ENCODE measurements at places on chromosomes 7 and 10.

GRCh38 chr7:19674266-19674960 lies 34.4 kb downstream of the POLR1F start:
- DNase-seq = peak; percentile 16

DNA sequence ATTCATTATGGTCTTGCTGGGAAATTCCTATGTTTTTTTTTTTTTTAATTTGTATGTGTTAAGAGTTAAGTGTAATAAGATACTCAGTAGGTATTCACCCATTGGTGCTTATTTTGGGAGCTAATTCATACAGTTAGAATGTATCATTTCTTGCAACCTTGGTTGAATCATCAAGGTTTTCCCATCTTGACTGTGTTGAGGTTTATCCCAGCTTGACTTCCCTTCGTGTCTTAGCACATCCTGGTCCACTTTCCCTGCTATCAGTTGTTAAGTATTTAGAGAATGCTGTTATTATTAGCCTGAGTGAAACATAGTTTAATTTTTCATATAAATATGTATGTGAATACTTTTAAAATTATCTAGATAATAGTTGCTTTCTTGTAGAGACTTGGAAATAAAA lies 20.8 kb downstream of the RALA start:
- DNase-seq = peak; percentile 45

- DNase-seq = no peak
These were observed 122.8 kb downstream of the THSD7A start for GRCh38 chr7:11709196-11709595.

DNA sequence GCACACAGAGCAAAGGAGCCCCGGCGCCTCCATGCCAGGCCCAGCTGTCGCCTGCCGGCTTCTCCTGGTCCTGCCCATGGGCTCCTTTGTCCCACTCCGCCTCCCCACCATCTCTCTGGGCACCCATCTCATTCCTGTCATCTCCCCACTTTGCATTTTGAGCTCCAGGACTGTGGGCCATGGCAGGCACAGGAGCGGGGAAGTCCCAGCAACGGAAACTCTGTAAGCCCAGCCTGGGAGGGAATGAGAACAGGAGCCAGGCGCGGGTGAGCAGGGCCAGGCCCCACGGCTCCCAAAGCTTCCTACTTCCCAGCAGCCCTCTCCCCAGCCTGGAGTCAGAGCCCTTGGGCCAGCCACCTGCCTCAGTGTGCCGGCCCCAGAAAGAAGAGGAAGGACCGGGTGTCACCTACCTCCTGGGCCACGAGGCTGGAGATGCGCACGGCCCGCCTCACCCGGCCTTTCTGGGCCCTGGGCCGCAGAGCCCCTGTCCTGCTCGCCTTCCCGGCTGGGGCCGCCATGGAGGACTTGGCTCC lies 23.1 kb downstream of the KCNH2 start:
- DNase-seq = no peak

- DNase-seq = no peak
These were observed 7.3 kb downstream of the ASB13 start for GRCh38 chr10:5658871-5659618.

DNA sequence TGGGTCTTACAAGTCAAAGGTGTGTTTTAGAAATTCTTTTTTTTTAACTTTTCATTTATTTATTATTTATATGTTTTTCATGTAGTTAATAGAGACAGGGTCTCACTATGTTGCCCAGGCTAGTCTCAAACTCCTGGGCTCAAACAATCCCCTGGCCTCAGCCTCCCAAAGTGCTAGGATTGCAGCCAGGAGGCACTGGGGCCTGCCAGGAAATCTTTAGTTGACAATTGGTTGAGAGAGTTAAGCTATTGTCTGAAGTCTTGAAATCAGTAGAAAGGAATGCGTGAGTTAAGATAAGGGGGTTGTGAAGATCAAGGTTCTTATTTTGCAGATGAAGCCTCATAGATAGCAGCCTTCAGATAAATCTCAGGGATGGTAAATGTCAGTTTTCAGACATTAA lies 245.4 kb upstream of the GALNT17 start:
- no peak for DNase-seq

DNA sequence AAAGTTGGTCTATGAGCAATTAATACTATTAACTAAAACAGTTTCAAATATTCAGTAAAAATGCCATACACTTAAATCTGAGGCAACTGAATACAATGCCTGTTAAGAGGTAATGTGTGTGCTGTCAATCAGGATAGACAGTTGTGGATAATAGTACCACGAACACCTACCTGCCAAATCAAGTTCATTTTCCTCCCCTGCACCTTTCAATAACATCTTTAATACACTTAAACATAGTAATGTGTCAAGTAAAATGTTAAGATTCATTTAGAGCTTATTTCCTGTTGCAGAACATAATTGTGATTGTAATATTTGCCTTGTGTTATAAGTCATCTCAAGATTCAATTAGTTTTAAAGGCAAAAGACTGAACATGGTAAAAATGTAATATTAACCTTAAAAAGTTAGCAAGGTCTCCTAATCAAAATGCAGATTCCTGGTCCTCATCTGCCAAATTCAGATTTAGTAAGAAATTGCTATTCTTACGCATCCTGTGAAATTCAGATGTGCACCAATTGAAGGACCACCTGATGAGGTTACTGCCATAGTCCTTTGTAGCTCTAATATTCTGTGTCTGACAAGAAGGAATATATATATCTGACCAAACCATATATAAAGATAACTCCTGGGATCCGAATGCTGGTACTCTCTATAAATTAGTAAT lies 37.1 kb downstream of the COL1A2 start:
- peak; percentile 61 for DNase-seq

DNA sequence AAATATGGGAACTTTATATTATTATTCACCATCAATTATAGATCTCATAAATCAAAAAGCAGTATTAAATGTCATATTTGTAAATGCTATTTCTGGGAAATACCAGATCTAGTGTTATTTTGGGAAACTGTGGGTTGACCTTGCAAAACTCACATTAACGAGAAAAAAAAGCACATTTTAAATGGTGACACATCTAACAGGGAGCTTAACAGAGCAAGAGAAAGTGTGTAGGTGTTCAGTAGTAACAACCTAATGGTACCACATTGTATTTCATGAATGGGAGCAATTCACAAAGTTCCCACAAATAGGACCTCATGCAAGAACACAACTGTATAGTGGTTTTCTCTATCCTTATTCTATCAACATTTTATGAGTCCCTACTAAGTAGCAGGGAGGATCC lies 26.2 kb upstream of the HDAC9 start:
- DNase-seq = no peak

Measured in fibroblast of skin of left biceps (primary cell).